Activated CD4-positive, alpha-beta T cell treated with anti-CD3 and anti-CD28 coated beads for 36 hours (primary cell): ENCODE measurements at places on chromosomes 16 and 17. TPM values are rescaled to one million over a fixed set of nuclear protein-coding genes. Genes with fewer than 3 reads are reported as not detected.

GRCh38 chr16:15855704-15856003 is 1.2 kb downstream of the MYH11 start:
- no peak for DNase-seq

CACNG1 gene
- not detected for total RNA-seq

SAMD14 gene
- total RNA-seq: 1.1 TPM

- no peak for DNase-seq
Observed at GRCh38 chr16:13061691-13062090, 160.3 kb downstream of the SHISA9 start.

TSPOAP1 gene
- total RNA-seq: 12.4 TPM

GRCh38 chr16:19751478-19752385 is 33.7 kb downstream of the IQCK start:
- DNase-seq: no peak

- no peak for DNase-seq
Observed at GRCh38 chr16:28297784-28298510, 5.6 kb downstream of the SBK1 start.

DNA sequence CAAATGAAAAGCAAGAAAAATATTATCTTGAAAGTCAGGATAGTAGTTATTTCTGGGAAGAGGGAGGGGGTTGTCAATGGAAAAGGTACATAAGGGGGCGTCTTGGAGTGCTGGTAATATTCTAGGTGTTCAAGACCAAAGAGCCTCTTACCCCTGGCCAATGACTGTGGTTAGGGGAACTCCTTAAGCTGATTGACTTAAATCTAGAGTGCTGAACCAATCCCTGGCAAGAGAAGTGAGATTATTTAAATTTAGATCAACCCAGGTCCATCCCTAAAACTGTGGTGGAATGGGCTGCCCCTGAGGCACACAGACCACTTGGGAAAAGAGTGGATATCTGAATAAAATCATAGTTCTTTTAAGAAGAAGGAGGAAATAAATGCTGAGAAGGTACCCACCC is 174.1 kb downstream of the COPRS start:
- DNase-seq: no peak

ST6GALNAC2 gene
- total RNA-seq: 0.32 TPM

TNFSF13 gene
- 1.8 TPM for total RNA-seq

DNA sequence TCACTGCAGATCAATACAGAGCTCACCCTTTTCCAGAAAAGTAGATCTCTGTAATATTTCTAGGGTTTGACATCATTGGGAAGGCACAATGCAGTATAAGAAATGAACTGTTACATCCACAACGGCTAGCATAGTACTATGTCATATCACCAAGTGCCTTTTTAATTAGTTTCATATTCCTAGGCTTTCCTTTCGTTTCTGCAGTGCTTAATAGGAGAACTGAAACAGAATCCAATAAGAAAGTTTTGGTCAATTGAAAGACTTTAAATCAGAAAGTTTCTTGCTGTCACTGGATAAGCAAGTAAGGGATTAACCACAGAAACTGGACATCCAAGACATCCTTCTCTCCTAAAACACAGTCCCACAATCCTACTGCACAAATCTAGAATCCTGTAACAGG is 3.5 kb upstream of the RNF43 start:
- no peak for DNase-seq

KRT32 gene
- not detected for total RNA-seq

HSD11B2 gene
- total RNA-seq: 2.0 TPM

DNA sequence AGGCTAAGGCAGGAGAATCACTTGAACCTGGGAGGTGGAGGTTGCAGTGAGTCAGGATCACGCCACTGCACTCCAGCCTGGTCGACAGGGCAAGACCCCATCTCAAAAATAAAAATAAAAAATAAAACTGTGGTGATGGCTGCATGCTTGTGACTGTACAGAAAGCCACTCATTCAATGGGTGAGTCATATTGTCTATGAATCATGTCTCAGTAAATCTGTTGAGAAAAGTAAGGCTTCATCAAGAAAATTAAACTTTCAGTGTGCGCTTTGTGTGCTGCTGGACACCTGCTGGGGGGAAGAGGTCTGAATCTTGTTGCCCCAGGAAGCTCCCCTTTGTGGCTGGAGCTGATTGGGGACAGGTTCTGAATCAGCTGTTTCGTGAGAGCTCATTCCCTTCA is 11.3 kb downstream of the NUBP1 start:
- DNase-seq: no peak
